Tongue (tissue), 3 donors: ENCODE measurements at places on chromosomes 2 and 18. TPM values are rescaled to one million over a fixed set of nuclear protein-coding genes. Genes with fewer than 3 reads are reported as not detected.

DNA sequence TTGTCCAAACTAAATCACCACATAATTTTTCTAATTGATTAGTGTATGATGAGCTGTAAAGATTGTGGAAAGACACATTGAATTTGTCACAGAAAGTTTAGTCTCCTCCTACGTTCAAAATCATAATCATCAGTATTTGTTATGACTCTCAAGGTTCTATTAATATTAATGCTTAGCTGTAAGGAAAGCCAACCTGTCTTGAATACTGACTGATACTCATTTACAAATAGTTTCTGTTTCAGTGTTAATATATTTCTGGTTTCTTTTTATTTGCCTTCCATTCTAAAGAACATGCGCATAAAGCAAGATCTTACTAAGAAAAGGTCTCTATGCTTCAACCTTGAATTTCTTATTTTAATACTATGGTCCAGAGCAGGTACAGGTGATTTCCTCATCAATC is 55.1 kb downstream of the CPS1 start:
- DNase-seq = no peak

GRCh38 chr18:74897971-74898657 is 300.4 kb downstream of the ZNF407 start:
- no peak for DNase-seq

GRCh38 chr2:239192456-239192855 is 208.4 kb downstream of the HDAC4 start:
- no peak for DNase-seq

Gene AQP12A
- not detected for total RNA-seq

GRCh38 chr18:46008531-46008930 is 41.4 kb upstream of the EPG5 start:
- DNase-seq = no peak
